Tongue (tissue), 3 donors: ENCODE measurements at places on chromosomes 1 and 21.

- DNase-seq: peak; percentile 26
Observed at GRCh38 chr1:2865571-2866421, 64.3 kb upstream of the TTC34 start.

- DNase-seq: no peak
Observed at GRCh38 chr21:42160111-42160721, 58.7 kb upstream of the ABCG1 start.

DNA sequence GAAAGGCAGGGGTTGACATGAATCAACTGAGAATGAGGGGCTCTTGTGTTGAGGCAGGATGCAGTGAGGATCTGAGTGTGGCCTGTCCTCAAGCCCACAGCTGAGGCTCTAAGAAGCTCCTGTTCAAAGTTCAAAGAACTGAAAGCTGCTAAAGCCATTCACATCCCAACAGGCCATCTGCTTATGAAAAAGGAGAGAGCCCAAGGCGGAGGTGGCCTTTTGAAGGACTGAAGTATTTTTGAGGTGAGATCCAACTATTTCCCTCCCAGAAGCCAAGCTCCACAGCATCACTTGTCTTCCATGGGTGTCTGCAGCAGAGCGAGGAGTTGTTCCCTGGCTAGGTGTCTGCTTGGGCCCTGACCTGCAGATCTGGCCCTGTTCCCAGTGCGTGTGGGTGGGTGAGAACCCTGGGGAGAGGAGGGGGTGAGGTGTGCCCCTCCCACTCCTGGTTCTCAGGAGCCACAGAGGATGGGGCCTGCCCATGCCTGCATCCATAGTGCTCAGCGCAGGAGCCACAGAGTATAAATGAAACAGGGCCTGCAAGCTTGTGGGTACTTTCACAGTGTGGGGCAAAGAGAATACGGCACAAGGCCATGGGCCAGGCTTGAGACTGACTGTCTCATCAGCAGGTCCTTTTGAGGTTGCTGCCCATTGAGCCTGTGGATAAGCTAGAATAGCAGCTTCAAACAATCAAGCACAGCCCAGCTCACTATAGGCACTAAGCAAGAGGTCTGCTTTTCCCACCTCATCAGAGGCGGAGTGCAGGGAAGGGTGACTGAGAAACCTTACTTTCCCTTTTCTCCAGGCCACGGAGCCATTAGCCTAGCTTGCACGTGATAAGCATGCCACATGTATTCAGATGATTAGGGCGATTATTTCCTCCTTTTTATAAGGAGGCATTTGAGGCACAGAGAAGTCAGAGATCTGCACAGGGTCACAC lies 15.7 kb downstream of the REG4 start:
- peak; percentile 63 for DNase-seq

DNA sequence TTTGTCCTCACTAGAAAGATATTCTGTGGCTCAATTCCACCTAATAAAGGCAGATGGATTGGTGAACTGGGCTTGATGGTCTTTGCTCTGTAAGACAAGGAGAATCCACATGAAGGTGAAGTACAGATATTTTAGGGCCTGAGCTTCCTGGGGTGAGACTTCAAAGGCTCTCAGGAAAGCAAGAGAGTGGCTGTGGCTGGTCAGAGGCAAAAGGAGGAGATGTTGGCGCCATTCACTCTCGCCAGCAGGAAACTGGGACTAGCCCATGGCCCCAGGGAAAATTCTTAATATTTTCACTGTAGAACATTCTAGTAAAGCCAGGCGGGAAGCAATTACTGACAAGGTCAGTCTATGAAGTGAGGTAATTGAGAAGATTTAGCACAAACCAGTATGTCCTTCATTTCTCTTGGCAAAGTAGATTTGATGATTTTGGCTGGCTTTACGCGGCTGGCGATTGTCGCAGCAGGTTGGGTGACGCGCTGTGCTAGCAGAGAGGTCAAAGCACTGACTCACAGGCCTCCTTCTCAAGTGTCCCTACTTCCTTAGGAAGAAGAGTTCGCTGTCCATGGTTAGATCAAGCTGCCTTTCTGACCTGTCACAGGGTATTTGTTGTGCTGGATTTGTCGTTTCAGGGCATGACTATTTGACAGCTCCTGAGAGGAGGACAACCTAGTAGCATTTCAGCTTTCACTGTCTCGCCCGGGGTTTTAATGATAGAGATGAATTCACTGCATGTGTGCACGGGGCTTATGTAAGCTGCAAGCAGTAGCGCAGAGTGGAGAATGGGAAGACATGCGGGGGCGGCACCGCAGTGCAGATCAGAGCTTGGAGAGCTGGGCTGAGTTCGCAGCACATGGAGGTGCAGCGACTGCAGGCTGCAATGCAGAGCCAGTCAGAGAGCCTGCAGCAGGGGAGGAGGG lies 32.7 kb downstream of the XCL1 start:
- peak; percentile 68 for DNase-seq

DNA sequence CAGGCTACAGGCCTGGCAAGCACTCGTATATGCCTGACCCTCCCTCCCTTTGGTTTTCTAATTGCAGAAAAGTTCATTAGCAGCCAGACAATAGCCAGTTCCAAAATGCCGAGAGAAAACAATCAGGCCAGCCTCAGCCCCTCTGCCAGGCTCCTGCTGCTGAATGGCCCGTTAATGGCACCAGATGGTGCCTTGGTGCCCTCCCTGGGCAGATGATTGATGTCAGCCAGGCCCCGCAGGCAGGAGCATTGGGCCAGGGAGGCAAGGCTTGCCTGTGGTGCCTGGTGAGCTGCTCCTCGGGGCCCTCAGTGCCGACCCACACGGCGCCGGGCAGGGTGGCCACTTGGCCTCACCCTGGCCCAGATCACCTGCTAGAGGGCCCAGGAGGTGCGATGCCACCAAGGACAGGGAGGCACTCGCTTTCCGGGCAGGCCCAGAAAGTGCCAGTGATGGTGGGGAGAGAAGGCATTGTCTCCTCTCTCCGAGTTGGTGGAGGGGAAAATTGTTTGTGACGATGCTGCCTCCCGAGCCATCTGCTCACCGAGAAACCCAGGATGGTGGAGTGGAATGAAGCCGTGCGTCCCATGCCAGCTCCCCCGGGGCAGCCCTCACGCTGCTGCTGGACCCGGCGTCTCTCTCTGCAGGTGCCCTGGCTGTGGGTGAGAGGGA lies 28.1 kb downstream of the QSOX1 start:
- no peak for DNase-seq

DNA sequence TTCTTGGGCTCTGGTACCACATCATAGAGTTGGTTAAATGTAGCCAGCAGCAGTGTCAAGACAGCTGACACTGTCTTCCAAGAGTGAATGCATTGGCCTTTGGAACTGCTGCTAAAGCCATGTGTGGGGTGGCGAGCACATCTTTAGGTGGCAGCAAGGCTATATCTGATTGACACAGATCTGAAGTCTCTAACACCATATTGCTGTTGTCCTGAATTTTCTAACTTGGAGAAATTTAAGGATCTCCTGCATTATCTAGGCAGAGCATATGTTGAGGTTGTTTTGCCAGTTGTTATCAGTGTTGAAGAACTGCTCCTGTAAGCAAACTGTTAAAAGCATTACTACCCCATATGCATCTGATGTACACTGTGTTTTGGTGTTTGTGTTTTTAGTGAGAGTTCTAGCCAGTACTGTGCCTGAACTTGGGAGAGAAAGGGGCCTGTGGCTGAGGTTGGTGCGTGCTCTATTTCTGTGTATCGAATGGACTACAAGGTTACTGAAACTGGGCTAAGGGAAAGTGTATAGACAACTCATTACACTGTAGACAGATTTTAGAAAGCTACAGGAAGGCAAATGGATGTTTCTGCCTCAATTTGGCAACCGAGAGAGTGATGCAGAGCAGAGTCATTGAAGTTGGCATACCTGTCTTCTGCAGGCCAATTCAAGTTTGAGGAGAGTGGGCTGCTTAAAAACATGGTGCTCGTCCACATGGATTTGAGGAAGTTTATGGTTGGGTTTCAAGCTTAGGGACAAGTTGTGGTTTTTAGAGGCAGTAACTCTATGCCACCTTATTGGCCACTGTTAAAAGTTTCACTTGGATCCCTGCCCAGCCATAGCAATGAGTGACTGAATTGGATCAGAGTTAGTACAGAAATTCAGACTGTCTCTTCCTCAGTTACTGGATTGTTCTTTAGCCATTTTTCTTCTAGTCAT lies 16.9 kb downstream of the DYRK3 start:
- no peak for DNase-seq

DNA sequence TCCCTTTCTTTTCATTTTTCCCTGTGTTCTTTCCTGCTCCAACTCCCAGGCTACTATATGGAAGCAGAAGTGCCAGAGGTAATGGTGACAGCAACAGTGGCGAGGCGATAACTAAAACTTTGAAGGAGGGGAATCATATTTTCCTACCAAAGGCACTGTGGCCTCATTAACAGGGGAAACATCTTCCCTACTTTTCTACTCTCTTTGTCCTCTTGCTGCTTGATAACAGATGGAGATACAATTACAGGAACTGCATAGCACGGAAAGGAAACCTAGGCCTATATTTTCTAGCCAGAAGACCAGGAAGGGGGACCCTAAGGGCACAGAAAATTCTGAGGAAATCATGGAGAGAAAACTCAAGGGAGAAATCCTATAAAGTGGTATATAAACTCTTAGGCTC lies 42.3 kb downstream of the SASS6 start:
- DNase-seq: no peak

DNA sequence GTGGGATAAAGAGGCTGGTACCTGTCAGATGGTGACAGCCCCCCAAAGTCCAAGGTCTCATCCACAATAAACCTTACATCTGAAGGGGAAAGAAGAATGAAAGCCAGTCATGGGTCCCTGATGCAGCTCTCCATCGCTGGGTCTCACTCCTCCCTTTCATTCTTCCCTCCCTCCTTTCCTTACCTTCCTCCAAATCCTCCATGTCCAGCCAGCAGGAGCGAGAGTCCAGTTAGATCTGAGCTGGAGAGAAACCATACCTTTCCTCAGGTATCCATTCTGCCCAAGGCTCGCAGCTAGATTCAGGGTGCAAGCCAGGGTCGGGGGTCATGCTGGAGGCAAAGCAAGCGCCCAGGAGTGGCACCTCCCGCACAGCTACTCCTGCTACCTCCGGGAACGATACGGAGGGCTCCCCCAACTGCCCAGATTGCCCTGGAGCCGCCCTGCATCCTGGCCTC lies 421 bp downstream of the PSRC1 start:
- DNase-seq: no peak

- no peak for DNase-seq
Observed at GRCh38 chr1:157302724-157303123, 164.5 kb upstream of the ETV3 start.

- DNase-seq: no peak
Observed at GRCh38 chr1:116243333-116244054, 129.6 kb upstream of the ATP1A1 start.

GRCh38 chr1:166701603-166702100 lies 137.6 kb upstream of the POGK start:
- DNase-seq: no peak

DNA sequence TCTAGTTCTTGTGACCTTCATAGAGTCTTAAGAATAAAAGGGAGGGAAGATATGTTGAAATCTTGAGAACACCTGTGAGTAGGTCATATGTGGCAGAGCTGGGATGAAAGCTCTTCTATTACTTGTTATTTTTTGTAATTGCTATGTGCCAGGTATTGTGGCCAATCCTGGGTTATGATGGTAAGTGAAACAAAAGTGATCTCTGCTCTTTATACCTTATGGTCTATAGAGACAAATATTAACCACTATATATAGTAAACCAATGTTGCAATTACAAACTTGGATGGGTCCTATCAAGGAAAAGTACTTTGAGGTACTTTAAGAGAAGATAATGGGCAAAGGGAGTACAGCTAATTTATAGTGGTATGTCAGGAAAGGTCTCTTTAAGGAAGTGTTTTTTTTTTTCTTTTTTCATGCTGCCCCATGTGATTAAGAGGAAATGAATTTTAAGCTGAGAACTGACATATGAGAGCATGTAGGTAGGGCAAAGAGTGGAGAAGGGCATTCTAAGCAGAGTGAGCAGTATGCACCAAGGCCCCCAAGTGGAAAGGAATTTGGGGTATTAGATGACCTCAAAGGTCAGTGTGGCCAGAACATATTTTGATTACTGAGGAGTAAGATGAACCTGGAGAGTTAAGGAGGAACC lies 43.3 kb downstream of the POU2F1 start:
- no peak for DNase-seq

- DNase-seq: peak; percentile 31
Observed at GRCh38 chr1:6827630-6828165, 42.4 kb downstream of the CAMTA1 start.

DNA sequence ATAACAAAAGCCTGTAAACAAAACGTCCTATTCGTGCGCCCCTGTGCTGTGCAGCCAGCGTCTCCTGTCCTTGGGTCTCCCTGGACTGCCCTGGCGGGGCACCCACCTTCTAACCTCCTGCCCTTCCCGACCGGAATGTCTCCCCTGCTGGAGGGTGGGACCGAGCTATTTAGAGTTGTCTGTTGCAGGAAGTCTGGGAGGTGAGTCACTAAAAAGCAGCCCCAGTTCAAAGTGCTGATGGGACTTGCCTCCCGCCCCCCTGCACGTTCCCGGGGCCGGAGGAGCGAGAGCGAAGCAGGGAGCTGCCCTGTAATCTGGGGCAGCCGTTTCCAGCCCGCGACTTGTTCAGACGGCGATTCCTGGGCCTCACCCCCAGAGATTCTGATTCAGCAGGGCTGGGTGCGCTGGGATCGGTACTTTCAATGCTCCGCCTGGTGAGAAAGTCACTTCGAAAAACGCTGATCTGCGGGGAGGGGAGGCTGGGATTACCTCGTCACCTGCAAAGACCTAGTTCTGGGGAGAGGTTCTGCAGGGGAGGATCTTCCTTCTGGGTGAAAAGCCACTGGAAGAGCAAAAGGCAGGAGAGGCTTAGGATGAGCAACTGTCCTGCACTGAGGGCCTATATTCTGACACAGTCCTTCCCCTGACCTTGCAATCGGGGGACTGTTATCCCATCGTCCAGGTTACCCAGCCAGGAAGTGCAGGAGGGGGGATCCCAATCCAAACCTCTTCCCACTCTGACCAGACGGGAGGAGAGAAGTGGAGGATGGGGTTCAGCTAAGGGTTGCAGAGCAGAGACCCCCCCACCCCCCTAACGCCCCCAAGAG lies 1.2 kb upstream of the DHRS3 start:
- DNase-seq: peak; percentile 68

- DNase-seq: peak; percentile 47
Observed at GRCh38 chr1:53390261-53390660, 62.4 kb upstream of the LRP8 start.

DNA sequence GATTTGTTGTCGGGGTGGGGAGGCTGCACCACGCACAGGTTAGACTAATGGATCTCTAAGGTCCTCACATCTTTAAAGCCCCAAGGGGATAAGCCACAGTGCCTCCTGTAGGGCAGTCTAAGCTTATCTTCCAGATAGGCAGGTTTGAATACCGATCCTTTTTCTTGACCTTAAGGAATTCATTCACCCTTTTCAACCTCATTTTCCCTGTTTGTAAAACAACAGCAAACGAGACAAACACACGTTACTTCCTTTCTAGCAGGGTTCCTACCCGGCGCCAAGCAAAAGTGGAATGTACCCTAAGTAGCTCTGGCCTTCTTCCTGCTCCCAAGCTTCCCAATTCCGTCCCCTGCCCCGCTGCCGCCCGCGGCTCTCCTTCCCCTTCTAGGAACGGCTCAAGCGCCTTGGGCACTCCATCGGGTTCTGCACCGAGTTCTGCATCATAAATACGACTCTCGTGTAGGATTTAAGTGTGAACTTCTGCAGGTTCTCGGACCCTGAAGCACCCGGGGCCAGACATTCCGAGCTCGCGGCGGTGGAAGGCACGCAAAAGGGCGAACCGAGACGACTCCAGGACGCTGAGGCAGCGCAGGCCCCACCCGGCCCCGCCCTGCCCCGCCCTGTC lies 548 bp upstream of the CDC20 start:
- DNase-seq: no peak
